ENCODE measurements at places on chromosomes 3 and 15.

GRCh38 chr3:29453284-29454001 lies 172.6 kb downstream of the RBMS3 start:
- DNase-seq = no peak

DNA sequence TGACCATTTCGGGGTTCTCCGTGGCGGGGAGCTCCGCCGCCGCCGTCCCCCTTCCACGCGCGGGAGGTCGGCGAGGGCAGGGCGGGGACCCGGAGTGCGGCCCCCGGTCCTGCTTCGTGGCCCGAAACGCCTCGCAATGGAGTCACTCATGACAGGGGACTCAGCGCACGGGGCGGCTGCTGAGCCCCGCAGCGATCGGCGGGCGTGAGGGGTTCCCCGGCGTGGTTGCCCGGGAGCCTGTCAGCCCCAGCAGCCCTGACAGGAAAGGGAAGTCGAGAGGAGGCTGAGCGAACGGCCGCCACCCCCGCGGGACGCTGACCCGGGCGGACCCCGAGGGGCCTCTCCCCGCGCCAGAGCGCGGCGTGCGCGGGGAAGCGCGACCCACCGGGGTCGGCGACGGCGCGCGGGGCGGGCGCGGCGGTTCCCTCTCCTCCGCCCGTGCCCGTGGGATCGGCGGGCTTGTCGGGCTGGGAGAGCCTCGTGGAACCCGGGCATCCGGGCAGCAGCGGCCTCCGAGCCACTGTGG lies 564 bp upstream of the PIGZ start:
- no peak for DNase-seq

- DNase-seq = no peak
These were observed 6.4 kb downstream of the POC1A start for GRCh38 chr3:52147804-52148203.

DNA sequence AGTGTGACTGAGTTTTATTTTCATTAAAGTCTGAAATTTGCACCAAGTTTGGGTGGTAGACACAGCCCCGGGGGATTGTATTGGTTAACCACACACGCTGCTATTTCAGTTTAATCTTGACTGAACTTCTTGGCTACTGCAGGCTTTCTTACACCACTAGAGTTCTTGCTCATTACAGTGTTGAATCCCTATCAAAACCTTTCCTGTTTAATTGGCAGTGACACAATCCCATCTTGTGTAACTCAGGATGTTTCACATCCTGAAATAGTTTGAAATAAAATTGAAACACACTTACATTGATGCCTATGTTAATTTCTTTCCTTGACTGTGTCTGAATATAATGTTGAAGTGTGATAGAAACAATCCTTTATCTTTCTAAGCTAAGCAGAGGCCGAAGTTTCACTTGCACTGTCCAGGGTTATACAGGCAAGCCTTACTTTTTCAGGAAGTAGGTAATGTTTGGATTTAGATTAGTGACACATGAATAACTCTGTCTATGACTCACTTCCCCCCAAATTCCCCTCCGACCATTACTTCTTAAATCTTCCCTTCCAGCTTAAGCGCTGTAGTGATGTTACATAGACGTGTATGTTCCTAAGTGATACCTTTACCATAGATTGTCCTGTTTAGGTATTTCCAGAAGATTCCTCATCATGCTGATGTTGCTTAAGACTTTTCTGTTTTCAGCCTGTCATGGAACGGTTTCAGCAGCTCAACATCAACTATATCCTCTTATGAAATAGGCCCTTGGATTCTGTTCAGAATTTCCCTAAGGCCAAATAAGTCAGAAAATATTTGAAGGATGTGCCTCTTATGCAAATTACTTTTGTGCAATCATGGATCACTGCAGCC lies 16.8 kb downstream of the ATG7 start:
- peak; percentile 40 for DNase-seq

DNA sequence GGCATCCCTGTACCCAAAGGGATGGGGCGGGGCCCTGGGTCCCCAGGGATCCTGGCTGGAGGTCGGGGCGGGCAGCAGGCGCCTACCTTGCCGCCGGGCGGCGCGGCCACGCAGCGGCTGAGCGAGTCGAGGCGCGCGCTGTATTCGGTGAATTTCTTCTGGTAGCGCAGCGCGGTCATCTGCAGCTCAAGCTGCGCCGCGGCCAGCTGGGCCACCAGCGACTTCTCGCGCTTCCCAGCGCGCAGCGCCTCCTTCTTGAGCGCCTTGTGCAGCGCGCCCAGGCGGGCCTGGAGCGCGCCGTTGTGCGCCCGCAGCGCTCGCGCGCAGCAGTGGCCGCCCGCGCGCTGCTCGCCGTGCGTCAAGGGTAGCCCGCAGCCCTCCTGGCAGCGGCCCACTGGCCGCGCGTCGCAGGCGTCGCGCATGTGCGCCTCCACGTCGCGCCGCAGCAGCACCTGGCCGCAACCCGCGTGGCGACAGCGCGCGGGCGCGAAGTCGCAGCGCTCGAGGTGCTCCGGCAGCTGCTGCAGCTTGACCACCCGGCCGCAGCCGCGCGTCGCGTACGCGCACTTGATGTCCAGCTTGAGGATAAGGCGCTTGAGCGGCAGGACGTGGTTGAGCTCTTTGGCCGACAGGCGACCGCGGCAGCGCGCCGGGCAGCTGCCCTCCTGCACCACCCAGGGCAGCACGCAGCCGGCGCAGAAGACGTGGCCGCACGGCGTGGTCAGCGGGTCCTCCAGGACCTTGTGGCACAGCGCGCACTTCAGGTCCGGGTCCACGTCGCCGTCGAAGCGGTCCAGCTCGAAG lies 522 bp downstream of the PDZRN3 start:
- DNase-seq = peak; percentile 80

- peak; percentile 80 for DNase-seq
These were observed 25.1 kb downstream of the C3orf18 start for GRCh38 chr3:50542177-50543034.

DNA sequence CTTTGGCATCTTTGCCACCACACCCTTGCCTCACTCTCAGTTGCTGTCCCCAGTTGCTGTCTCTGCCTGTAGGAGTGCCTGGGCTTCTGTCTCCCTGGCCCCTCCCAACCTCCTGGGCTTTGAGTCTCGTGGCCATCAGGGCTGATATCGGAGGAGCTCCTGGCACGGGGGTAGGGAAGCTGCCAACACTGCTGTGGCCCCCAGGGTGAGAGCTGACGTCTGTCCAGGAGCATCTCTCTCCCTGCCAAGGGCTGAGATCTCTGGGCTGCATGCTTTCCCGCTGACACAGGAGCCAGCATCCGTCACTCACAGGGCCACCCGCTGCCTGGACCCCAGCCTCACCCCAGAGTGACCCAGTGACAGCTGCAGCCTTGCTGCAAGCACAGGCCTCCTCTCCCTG lies 47.4 kb downstream of the EXOG start:
- DNase-seq = no peak

DNA sequence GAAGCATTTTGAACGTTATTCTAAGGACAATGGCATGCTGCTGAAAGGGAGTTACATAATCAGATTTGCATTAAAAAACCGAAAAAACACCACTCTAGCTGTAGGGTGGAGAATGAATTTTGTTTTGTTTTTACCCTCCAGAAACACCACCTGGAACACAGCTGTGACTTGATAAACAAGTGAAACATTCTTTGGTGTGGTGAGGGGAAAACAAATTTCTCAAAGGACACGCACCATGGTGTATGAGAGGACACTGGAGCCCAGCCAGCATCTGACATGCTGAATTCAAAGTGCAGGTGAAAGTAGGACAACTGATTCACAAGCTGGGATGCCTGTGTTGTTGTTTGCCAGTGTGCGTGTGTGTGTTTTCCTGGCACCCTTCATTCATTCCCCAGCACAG lies 554.5 kb upstream of the TBL1XR1 start:
- DNase-seq = no peak

GRCh38 chr3:14929310-14930074 lies 17.9 kb upstream of the NR2C2 start:
- no peak for DNase-seq

DNA sequence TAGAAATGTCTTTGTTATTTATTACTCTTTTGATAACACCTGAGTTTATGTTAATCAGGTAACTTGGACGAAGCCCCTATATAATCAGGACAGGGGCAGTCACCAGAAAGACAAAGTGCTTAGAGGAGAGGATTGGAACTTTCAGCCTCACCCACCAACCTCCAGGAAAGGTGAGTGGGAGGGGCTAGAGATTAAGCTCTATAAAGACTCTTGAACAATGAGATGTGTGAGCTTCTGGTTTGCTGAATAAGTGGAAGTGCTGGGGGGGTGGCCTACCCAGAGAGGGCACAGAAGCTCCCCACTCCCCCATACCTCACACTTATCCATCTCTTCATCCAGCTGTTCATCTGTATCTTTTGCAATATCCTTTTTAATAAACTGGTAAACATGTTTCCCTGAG lies 73.9 kb downstream of the TTBK2 start:
- DNase-seq = no peak

DNA sequence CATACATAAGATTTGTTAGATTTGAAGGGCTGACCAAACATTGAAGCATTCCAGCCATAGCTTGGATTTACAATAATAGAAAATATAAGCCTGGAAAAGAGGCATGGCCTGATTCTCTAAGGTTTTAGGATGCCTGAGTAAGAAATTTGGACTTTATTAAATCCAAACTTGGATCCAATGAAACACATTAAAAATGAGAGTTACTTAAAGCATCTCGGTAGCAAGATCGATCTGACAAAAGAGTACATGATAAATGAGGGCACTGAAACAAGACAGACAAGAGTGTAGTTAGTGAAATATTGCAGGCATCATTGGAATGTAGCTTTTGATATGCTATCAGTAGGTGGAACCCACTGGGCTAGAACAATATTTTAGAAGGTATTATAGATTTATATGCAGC lies 855.7 kb upstream of the DPPA4 start:
- no peak for DNase-seq

DNA sequence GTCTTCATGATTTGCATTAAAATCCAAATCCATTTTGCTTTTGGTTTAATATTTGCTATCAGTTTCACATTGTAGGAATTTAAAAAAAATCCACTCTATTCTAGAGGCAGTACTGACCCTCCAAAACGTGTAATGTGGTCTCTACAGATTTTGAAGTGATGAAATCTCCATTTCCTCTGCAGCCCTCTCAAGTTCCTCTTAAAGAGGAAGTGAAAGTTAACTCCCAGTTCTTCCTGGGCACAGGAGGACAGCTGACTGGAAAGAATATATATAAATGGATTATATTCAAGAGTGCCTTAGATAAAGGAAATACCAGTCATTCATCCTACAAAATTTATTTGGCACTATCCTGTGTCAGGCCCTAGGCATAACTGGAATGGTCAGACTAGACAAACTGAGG lies 83.5 kb upstream of the PLCL2 start:
- DNase-seq = no peak

GRCh38 chr3:160280836-160281235 lies 55.6 kb downstream of the C3orf80 start:
- DNase-seq = no peak

GRCh38 chr15:57591822-57592367 lies at the start of gene MYZAP:
Gene MYZAP, plus strand, starts transcription at chr15:57591904. Its CDS starts 131 bp downstream, at chr15:57592035.
- peak; percentile 73 for DNase-seq

DNA sequence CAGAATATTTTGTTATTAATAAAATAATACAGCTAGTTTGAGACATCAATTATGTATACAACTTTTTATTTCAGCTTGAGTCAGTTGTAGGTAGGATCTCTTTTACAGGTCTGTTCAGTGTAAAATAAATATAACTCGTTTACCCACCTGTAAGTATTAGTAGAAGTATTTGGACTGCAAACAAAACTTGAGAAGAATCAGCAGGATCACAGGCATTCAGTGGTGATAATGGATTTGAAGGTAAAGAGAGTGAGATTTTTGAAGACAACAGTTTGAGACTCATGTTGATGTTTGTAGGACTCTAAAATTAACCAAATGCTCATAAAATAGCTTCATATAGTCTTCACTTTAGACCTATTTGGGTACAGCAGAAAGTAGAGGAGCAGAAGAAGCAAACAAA lies 35.5 kb upstream of the CCNB2 start:
- DNase-seq = no peak

- no peak for DNase-seq
These were observed 123.6 kb downstream of the ZNF609 start for GRCh38 chr15:64583983-64584382.

GRCh38 chr3:142930463-142930862 lies 33.0 kb downstream of the PAQR9 start:
- no peak for DNase-seq

GRCh38 chr3:57696801-57697321 lies 4.0 kb upstream of the DENND6A start:
- DNase-seq = no peak

DNA sequence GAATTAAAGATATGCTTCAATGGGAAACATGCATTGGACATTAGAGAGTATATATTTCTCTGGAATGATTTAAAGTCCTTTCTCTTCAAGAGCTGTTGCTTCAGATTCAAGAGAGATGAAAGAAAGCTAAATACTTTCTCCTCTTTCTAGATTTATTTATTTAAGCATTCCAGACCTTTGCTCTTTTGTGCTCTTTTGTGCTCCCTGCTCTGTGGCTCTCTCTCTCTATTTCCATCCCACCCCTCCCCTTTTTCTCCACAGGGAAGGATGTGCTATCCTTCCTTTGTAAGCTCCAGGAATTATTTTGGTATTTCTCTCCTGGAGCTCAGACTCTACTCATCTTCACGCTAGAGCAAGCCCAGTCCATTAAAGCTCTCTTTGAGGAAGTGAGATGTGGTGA lies 871.9 kb upstream of the GBE1 start:
- no peak for DNase-seq

GRCh38 chr3:35832140-35832571 lies 192.8 kb downstream of the ARPP21 start:
- no peak for DNase-seq

GRCh38 chr3:31620656-31621055 lies 87.9 kb downstream of the STT3B start:
- no peak for DNase-seq

GRCh38 chr3:40843208-40843624 lies 318.5 kb downstream of the ZNF621 start:
- DNase-seq = no peak

- no peak for DNase-seq
These were observed 66.6 kb upstream of the PAQR5 start for GRCh38 chr15:69232144-69232543.

GRCh38 chr3:71008350-71008935 lies 575.1 kb downstream of the FOXP1 start:
- DNase-seq = no peak

DNA sequence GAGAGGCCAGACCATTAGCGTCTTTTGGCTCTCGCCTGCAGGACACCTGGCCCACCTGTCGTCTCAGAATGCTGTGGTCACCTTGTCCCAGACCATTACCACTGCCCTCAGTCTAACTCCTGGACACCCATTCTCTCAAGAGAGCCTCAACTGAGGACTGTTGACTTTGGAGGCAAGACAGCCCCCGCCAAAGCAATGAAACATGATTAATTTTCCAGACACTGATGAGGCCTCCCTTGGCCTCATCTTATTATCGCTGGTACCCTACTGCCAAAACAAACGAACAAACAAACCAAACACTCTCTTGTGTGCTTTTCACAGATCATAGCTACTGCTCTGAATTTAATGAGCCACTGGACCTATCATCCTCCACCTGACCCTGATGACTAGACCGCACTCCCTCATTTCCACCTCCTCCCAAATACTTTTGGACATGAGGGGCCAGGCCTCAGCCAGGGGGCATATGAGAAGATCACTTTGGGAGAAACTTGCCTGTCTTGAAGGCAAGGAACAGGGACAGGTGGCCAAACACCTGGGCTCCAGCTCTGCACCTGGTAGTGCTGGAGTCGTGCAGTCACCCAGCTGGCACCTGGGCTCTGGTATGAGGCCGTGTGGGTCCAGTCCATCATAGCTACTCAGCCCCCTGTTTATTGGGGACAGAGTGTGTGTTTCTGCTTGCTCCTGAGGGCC lies 27.6 kb downstream of the ALS2CL start:
- DNase-seq = no peak
